ENCODE measurements at places on chromosomes 3 and 15.

GRCh38 chr3:120093119-120093910, 932 bp downstream of the GSK3B start:
- DNase-seq: peak; percentile 44

DNA sequence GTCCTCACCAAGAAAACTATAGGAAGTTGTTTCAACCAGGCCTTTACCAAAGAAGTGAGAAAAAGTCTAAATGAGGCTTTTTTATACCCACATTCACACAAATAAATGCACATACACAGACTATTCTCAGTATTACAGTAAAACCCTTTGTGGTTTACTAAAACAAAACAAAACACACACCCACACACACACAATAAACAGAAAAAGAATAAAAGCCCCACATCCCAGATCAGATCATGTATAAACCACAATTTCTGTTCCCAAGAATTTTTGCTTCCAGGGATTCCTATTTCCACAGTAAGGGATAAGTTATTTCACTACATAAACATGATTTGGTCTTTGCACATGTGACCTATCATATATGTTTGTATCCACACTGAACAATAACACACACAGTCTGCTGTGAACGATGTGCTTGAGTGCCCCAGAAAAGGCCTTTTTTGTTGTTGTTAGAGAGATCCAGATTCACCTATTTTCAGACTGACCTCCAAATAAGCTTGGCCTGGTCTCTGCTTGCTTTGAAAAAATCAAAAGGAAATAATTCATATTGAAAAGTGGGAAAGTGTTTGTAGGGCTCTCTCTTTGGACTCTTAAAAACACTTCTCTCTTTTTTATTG, 283.4 kb upstream of the ATP11B start:
- no peak for DNase-seq

GRCh38 chr15:89335298-89336041, 846 bp upstream of the POLG start:
- DNase-seq: peak; percentile 53

DNA sequence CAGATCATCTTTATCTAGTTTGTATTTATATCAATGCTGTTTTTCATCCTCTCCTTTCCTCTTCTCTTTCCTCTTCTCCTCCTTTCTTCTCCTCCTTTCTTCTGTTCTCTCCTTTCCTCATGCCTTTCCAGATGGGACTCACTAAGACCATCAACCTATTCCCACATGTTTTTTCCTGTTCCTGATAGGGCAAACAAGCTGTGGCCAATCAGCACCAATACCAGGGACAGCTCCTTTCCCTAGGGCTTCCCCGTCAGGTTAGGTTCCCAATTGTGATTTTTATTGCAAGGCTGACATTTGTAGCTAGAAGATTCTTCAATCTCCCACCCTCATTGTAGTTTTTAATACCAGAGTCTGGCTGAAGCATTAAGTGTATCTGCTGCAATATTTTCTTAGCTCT, 76.3 kb upstream of the COL8A1 start:
- no peak for DNase-seq

- no peak for DNase-seq
These were observed 37.8 kb downstream of the BOC start for GRCh38 chr3:113249111-113249510.

DNA sequence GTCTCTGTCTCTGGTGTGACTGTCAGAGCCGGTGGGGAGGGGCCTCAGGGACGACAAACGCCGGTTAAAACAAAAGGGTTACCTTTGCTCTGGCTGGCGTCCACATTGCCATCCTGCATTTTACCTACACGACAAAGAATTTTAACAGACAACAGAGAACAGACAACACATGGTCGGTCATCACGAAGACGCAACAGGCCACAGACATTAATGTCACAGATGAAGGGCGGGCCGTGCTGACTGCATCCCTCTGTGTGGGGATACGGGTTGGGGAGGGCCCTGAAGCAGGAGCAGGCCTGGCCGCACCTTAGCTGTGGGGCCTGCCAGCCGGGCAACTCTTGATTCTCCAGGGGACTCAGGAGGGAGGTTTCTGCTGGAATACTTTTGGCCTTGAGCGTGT, 58.2 kb upstream of the SEC13 start:
- DNase-seq: no peak

- DNase-seq: no peak
These were observed 587.3 kb upstream of the ROBO1 start for GRCh38 chr3:80355144-80355543.

DNA sequence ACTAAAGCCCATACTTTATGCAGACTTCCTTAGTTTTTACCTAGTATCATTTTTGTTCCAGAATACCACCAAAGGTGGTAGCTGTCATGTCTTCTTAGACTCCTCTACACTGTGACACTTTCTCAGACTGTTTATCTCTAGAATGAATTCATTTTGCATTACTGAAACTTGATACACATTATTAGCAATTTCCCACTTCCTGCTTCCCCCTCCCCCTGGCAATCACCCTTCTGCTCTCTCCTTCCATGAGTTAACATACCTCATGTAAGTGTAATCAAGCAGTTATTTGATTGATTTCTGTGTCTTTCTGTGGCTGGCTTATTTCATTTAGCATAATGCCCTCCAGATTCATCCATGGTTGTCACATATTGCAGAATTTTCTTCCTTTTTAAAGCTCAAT, 204.9 kb downstream of the STAG1 start:
- peak; percentile 22 for DNase-seq
